NCI-H1092 treated with DMSO at 0.1 percent for 48 hours (cell line): ENCODE measurements at places on chromosomes 5 and 9.
A peak's percentile ranks its signal among the peaks of the same experiment; 100 is the strongest.

- no peak for DNase-seq
Observed at GRCh38 chr9:78004478-78005229, 27.0 kb downstream of the GNAQ start.

DNA sequence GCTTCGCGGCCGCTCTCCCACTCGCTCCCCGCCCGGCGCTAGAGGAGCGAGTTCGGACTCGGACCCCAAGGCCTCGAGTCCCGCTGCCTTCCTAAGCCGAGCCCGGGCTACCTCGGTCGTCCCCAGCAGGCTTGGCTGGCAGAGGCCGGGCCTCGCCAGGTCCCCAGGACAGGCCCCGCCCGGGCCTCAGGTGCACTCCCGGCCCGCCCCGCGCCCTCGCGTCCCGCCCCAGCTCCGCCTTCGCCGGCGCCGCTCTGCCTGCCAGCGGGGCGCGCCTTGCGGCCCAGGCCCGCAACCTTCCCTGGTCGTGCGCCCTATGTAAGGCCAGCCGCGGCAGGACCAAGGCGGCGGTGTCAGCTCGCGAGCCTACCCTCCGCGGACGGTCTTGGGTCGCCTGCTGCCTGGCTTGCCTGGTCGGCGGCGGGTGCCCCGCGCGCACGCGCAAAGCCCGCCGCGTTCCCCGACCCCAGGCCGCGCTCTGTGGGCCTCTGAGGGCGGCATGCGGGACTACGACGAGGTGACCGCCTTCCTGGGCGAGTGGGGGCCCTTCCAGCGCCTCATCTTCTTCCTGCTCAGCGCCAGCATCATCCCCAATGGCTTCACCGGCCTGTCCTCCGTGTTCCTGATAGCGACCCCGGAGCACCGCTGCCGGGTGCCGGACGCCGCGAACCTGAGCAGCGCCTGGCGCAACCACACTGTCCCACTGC is at the start of gene SLC22A5:
Gene SLC22A5, plus strand, starts transcription at position 237 of the 707 bp plus-strand sequence. Its CDS starts 263 bp downstream, at position 500.
- peak; percentile 46 for DNase-seq

- DNase-seq: no peak
Observed at GRCh38 chr5:115501464-115502210, 42.9 kb downstream of the FEM1C start.

- DNase-seq: no peak
Observed at GRCh38 chr5:167528651-167529050, 762.8 kb upstream of the WWC1 start.

GRCh38 chr5:78611126-78611605 is 37.4 kb downstream of the LHFPL2 start:
- DNase-seq: no peak

- no peak for DNase-seq
Observed at GRCh38 chr9:123454361-123454760, 98.4 kb downstream of the CRB2 start.

DNA sequence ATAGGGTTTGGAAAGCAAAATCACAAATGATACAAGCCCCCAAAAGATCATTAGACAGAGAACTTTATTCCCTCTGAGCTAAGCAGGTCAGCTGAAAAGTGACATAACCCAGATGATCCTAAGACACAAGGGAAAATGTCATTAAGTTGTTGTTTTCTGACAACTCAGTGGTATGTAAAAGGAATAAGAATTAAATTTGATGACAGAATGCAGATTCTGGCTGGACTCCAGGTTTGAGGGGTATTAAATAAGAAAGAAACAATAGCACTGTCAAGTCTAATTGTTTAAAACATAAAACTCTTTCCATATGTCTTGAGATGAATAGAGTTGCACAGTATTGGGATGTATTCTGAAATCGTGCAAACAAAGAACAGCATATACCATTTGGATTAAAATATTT is 429.9 kb downstream of the CAAP1 start:
- DNase-seq: no peak

GRCh38 chr5:92678640-92679039 is 902.4 kb downstream of the NR2F1-AS1 start:
- DNase-seq: no peak

DNA sequence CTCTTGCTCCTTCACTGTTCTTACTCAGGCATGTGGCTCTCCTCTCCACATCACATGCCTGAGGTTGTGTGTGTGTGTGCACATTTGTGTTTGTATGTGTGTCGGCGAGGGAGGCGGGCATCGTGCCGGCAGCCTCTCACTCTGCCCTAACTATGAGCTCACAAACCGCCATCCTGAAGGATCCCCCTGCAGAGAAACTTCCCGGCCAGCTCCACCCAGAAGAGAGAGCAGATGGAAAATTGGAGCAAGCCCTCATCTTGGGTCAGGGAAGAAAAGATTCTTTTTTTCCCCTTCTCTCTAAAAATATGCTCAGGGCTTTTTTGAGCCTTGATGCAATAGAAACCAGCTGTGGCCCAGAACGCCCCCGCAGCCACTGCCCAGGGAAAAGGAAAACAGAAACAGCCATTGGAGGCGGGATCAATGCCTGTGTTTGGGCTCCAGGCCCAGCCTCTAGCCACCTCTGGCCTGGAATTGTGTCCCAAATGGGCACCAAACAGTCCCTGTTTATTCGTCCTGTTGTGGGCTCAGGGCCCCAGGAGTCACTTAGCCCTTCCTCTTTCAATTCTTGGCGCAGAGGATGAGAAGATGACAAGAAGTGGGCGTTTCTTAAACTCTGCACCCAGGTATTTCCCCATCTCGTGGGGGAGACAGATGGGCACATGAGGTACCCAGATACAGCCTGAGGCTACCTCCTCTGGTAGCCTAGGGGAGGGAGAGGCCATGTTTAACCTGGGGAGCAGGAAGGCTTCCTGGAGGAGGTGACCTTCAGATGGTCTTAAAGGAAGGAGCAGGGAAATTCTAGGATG is 151.5 kb downstream of the RGS3 start:
- DNase-seq: no peak

GRCh38 chr5:127957183-127957582 is 126.4 kb upstream of the SLC12A2 start:
- DNase-seq: no peak

GRCh38 chr5:122138356-122138755 is 9.0 kb downstream of the ZNF474 start:
- no peak for DNase-seq

GRCh38 chr5:2742921-2743679 is 8.4 kb downstream of the IRX2 start:
- no peak for DNase-seq

GRCh38 chr5:95384485-95385213 is 6.5 kb upstream of the FAM81B start:
- DNase-seq: no peak

DNA sequence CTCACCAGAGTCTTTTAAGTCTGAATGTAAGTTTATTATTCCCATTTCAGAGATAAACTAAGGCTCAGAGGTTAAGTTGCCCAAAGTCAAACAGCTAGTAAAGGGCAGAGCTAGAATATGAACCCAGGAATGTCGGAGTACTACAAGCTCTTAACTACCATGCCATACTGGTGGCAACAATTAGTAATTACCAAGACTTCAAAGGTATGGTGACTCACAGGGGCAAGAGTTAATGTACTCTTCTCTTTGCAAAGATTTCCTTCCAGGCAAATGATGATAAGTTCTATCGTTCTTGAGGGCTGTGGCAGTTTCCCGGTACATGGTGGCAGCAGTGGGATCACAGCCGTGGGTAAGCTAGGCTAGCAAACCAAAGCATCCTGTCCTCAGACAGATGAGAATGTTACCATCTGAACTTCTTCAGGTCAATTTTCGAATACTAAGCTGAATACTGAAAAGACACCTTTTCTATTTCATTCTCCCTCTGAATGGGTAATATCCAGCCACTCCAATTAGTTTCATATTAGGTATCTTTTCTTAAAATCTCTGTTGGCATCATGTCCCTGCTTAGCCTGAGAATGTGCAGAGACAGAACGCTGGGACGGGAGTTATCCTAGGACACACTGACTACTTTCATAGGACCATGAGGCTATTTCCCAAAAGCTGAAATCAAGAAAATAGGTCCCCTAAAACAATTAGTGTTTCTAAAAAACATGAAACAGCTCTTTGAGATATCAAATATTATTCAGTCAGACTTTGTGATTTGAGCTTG is 117.0 kb upstream of the NR5A1 start:
- DNase-seq: no peak

- no peak for DNase-seq
Observed at GRCh38 chr9:134568116-134568515, 73.5 kb upstream of the COL5A1 start.

- no peak for DNase-seq
Observed at GRCh38 chr5:37703841-37704241, 136.0 kb downstream of the GDNF start.

DNA sequence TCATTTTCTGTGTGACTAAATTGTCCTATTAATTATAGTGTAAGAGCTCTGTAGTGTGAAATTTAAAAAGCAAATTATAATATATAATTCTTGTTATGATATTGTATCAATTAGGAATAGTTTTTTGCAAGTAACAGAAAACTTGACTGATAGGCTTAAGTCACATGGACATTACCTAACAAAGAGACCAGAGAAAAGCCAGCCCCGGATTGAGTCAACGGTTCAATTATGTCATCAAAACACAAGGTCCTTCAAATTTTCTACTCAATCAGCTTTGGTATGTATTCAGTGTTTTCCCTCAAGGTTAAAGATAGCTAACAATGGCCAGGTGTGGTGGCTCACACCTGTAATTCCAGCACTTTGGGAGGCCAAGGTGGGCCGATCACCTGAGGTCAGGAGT is 126.7 kb upstream of the PTGER4 start:
- no peak for DNase-seq

DNA sequence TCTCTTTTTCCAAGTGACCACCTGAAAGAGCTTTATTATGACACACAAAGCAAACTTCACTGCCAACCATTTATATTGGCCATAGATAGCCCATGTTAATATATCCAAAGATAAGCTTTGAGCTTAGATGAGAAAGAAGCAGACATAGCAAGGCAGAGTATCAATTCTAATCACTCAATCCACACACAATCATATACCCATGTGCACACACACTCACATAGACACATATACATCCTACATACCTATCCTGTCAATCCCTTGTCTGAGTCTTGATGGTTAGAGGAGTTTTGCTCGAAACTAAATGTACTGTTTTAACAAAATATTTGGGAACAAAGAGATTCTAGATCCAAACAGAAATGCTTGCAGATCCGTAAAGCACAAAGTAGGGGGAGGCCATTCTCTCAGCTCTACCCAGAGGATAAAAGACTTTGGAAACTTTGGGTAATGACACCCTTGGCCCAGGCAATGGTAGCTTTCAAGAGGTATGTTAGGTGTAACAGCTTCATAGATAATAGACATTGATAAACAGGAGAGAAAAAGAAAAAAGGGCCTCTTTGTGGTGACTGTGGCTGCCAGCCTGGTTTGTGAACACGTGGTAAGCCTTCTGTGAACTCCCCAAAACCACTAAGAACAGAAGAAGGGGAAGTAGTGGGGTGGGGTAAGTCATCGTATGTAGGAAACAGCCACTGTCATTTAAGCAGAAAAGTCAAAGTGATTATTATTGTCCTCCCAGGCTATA is 121.6 kb downstream of the TLR4 start:
- no peak for DNase-seq

DNA sequence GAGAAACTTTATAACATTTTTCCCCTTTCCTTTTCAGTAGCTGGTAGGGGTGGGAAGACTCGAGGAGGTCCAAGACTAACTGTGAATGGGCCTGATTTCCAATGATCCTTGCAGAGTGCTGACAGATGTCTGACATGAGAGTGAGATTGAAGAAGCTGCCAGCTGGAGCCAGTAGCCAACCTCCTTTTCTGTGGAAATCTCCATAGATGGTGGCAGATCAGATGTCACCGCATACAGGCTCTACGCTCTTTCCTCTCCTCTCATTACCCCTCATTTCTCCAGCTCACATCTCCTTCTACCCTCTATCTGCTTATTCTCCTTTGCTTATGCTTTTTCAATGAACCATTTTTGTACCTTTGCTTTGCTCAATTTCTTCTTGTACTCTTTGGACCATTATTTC is 395.2 kb upstream of the TNC start:
- DNase-seq: peak; percentile 28

- DNase-seq: no peak
Observed at GRCh38 chr9:129610213-129610472, 10.8 kb downstream of the C9orf50 start.

- DNase-seq: no peak
Observed at GRCh38 chr9:112898872-112899311, 8.2 kb upstream of the SLC46A2 start.

DNA sequence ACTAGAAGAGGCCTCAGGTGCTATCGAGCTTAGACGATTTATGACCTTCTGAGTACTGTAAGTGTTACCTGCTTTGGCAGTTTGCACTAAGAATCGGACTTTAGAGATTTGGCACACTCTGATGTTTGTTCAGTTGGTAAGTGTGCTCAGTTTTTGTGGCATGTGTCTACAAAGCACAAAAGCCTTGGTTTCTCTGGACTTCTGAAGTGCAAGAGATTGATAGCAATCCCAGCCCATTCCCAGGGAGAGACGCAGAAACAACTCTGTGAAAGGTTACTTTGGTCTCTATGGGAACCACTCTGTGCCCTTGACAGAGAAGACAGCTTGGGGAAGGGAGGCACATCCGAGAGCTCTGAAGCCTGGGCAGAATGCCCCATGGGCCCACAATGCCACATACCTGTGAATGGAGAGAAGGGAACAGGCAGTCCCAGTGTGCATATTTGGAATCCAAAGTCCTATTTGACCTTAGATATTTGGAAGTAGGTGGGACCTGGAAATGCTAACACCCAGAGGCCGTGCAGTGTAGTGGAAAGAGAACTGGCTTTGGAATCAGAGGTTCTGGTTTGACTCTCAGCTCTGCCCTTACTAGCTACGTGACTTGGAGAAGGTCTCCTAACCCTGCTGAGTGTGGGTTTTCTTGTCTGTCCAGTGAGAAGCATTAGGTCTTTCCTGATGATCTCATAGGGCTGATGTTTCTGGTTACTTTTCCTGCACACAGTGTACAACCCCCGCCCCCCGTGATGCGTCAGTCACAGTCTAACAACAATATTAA is 194.3 kb upstream of the VLDLR start:
- DNase-seq: peak; percentile 80

- no peak for DNase-seq
Observed at GRCh38 chr9:79284081-79284480, 287.7 kb upstream of the TLE4 start.

GRCh38 chr5:10703676-10704075 is 57.4 kb downstream of the DAP start:
- DNase-seq: peak; percentile 6

DNA sequence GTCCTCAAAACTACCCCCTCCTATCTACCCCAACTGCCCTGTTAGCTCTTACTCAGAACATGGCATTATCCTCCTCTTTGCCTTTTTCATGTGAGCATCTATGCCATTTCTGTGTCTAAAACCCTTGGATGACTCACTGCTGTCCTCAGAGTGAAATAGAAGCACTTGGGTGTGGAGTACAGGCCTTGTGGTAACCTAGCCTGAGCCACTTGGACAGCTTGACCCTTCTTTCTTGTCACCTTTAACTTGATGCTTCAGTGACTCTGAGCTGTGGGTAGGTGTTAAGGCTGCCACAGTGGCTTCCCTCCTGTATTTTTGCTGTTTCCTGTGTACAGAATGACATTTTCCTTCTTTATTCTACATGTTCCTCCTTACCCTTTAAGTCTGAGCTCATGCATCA is 391.4 kb downstream of the SH3GL2 start:
- DNase-seq: no peak

DNA sequence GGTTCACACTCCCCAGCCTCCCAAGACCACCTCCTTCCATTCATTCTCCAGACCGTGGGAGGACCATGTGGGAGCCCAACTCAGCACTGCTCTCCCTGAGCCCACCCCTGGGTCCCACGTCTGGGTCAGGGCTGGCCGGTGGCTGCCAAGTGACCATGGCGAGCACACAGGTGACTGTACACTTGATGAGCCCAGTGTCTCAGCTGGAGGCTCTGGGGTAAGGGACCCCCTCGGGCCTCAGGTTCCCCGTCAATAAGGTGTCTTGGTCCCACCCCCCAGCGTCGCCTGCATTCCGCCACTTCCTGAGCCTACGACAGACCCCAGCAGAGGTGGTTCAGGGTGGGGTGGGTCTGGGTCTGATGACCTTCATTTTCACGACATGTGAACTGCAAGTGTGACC is 38.8 kb downstream of the HK3 start:
- DNase-seq: no peak
